Kidney glomerular epithelial cell (primary cell): ENCODE measurements at places on chromosomes 16 and 17.

- DNase-seq, result no peak
These were observed 37.5 kb downstream of the SRCIN1 start for GRCh38 chr17:38568274-38568673.

DNA sequence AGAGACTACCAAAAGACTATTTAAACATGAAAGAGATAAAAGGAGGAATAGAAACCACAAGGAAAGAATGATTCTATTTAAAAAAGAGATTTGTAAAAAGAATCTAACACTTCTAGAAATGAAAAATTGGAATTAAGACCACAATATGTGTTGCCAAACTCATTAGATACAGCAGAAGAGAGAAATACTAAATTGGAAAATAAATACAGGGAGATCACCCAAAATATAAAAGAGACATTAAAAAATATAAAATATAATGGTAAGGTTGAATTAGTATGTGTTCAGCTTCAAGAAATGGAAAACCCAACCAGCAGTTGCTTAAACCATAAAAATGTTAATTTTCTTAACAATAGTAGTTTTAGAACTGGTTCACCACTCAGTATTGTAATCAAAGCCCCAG lies 160.4 kb downstream of the LGALS9B start:
- DNase-seq, result no peak

- DNase-seq, result no peak
These were observed 26.9 kb upstream of the CDC42EP4 start for GRCh38 chr17:73338566-73339197.

DNA sequence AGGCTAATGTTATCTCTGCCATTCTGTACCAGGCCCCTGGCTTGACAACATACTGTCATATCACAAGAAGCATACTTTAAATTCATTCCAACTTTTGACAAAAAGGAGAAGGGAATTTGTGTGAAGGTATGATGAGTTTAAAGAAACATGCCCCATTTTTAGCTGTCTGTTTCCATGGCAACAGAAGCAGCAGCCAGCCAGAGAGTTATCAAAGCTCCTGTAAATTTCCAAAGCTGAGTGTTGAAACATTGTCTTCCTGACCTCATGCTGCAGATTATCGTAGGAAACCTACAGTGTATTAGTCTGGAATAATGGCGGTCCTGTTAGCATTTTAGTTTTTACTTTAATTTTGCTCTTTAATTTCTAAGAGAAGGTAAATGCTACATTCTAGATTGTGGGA lies 124.9 kb downstream of the MRTFB start:
- DNase-seq, result peak; percentile 2

DNA sequence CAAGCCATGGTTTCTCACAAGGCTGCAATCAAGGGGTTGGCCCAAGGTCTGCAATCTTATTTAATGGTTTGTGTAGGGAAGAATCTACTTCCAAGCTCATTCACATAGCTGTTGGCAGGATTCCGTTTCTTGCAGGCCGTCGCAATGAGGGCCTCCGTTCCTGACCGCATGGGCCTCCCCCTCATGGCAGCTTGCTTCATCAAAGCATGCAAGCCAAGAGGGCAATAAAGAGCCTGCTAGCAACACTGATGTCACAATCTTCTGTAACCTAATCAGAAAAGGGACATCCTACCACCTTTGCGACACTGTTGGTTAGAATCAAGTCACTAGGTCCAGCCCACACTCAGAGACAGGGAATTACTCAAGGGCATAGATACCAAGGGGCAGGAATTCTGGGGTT lies 95.5 kb downstream of the CCT6B start:
- no peak for DNase-seq

DNA sequence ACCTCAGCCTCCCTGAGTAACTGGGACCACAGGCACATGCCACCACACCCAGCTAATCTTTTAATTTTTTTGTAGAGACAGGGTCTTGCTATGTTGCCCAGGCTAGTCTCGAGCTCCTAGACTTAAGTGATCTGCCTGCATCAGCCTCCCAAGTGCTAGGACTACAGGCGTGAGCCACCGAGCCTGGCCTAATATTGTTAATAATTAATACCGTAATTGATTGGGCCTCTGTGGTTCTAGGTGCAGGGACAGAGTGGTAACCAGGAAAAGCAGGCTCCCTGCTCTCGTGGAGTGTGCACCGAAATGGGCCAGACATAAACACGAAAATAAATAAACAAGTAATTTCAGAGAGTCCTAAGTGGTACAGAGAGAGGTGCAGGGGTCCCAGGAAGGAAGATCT lies 241.0 kb downstream of the GSG1L start:
- no peak for DNase-seq

GRCh38 chr17:73695035-73695738 lies 50.9 kb upstream of the SDK2 start:
- no peak for DNase-seq

GRCh38 chr16:12920739-12921138 lies 19.3 kb downstream of the SHISA9 start:
- DNase-seq, result no peak

GRCh38 chr16:65195998-65196397 lies 74.1 kb upstream of the CDH11 start:
- no peak for DNase-seq
